Renal pelvis (tissue), 12 donors: ENCODE measurements at places on chromosomes 2 and 18.
A peak's percentile ranks its signal among the peaks of the same experiment; 100 is the strongest.

- DNase-seq, result no peak
Measured at GRCh38 chr2:60148716-60149115, 404.7 kb downstream of the BCL11A start.

DNA sequence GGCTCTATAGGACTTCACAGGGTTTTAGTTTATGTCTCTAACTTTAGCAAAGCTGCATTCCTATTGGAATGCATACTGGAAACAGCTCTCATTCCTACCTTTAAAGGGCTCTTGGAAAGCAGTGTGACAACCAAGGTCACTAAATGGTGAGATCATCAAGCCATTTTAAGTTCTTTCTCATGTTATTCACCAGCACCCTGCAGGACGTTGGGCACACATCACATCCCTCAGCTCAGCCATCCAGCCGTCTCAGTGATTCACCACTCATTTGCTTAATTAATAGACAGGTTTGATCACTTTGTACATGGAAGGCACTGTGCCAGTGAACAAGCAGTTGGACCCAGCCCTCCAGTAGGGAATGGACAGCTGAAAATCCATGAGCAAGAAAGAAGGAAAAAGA, 32.2 kb upstream of the RBM44 start:
- DNase-seq, result no peak

DNA sequence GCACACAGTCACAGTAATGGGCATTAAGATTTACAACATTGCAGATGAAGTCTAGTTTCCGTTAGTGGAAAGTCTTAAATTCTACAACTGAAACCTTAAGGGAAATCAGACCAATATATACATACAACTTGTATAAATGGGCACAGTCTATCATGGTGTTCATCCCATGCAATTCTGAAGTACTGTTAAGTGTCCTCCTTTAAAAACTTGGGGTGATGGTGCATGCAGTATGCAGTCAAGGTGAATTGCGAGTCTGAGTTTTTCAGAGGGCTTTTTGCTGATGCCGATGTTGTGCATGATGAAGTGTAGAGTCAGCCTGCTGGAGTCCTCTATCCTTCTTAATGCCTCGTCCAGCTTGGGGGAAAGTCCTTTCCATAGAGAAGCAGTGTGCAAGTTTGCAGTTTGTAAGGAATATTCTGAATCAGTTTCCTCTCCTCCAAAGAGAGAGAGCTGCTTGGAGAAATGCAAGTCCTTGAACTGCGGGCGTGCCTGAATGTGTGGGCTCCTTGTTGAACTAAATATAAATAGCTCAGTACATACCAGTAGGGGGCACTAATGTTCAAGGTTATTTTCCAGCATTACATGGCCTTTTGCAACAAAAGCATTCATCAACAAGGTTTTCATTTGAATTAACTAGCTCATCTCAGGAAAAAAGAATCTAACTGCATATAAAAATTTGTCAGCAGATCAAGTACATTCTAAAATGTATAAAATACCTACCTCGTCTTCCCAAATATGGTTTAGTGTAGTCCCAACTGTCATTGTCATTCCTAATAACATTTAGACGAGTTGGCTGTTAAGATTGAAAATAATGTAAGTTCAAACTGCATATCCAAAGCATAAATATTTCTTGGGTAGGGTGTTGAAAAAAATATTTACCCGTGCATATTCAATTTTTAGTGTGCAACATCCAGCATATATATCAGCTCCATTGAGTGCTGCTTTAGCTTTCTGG, 21.3 kb downstream of the HNRNPLL start:
- DNase-seq, result peak; percentile 80

- DNase-seq, result no peak
Measured at GRCh38 chr2:127877626-127878025, 8.1 kb downstream of the AMMECR1L start.

- no peak for DNase-seq
Measured at GRCh38 chr2:67600946-67601345, 203.8 kb downstream of the ETAA1 start.

- no peak for DNase-seq
Measured at GRCh38 chr2:218896501-218897393, 16.1 kb downstream of the WNT10A start.

DNA sequence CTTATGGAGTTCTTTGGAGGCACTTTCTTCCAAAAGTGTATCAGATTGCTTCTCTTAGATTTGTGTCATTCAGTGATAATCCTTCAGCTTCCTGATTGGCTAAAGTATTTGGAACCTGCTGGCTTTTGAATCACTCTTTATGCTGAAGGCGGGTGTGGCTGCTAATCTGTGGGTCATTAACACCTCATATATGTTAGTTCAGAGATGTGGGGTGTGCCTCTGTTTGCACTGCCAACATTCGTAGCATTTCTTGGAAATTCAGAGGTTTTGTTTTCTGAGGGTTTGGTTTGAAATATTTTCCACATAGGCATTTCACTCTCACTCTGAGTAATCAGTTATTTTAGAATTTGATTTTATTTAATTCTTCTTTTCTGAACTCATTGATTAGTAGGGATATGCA, 1604.4 kb upstream of the ACVR2A start:
- DNase-seq, result no peak
